ELF-1 (cell line): ENCODE measurements at places on chromosomes 3 and 15.

DNA sequence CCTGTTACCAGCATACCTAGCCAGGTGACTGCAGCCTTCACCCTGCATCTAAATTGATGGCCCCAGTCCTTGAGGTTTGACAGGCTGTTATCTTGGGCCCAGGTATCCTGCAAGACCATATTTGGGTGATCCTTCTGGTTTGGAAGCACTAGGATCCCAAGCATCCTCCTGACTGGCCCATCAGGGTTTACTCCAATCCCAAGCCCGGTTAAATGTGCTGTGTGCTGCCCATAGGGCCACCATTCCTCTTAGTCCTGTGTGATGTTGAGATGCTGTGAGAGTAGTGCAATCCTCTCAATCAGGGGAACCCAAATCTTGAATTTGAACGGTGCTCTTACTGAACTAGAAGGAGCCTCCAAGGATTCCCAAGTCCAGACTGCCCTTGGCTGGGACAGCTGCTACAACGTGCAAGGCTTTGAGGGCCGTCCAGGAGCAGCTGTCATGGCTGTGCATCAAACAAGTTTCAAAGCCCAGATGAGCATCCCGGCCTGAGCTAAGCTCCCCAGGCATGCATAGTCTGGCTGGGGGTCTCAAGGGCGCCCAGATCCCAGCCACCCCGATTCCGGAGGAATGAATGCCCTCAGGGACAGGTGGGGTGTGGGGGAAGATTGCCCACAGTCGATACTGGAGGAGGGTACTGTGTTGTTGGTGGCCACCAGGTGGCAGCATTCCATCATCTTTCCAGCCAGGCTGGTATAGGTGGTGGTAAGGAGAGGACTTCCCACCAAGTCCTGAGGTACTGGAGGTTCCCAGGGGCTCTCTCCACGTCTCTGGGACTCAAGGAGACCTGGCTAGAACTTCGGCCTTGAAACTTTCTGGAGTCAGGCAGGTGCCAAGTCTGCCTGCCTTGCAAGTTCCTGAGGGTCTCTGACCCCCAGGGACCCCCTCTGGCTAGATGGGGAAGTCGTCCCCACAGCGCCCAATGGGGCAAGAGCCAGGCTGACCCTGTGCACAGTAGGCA lies 32.6 kb downstream of the RBM5 start:
- DNase-seq: peak; percentile 84

DNA sequence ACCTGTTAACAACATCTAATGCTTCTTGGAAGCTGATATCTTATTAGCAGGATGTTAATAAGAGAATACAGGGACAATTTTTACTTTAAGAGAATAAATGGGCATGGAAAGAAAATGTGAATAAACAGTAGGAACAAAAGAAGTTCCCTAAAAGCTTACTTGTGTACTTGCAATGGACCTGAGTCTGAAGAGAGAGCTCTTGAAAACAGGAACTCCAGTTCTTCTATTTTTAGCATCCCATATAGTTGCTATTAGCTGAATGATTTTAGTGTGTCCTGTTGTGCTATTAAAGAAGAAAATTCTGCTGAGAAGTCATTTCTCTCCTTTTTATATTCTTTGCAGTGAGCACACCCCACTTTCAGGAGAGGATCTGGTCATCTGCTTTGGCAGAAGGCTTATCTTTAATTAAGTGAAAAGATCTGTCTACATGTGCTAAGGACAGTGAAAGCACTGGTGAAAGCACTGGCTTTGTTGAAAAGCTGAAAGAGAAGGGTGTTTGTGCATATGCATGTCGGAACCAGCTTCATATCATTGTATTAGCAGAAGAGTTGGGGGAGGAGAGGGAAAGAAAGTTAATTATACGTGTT lies 1.4 kb upstream of the ST3GAL6 start:
- DNase-seq: no peak

GRCh38 chr3:101195951-101196713 lies 124.2 kb downstream of the IMPG2 start:
- DNase-seq: no peak

DNA sequence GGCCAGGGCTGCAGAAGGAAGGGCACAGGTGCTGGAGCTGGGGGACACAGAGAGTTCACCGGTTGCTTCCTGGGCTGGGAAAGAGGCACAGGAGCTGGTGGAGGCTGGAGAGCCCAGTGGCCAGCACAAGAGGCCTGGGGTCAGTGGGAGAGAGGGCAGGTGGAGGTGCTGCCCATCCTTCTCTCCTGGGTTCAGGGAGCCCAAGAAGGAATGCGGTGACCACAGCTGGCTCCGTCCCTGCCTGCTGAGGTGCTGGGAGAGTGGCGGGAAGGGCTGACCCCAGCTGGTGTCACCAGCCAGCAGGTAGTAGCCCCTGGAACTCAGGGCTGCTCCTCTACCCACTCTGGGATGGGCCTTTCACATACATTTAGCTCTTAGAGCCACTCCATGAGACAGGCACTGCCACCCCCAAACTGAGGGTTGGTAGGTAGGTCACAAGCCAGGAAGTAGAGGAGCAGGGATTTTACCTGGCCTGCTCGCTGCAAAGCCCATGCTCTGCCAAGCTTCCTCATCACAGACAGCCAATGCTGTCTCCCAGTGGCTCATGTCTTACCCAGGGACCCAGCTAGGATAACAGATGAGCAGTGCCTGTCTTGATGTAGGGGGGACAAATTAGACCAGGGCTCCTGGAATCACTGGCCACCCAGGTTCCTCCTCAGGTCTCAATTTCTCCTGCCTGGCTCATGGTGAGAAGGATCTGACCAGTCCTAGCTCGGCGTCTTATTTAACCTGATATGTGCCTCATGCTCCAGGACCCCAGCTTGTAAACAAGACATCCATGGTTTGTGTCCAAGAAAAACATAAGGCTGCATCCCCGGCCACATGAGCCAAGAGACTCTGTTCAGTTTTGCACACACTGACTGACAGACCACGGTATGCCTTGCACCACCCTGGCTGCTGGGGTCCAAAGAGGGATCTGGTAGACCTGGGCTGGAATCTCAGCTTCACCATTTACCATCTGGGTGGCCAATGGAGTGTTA lies 119.2 kb downstream of the CORO2B start:
- no peak for DNase-seq

DNA sequence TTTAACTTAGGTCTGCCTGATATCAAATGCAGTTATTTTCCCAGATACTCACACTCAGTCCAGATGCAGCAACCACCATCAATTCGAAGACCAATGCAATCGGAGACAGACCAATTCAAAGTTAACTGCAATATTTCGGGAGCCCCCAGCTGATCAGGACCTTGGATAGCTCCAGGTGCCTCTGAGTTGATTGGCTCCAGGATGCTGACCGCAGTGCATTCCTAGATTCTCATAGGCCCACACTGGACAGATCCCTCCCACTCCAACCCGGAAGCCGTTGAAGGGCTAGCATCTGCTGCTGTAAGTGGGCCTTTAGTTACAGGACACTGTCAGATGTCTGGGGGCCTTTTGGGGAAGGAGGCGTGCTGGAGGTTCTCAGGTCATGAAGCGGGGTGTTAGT lies 89.5 kb upstream of the ATP2B2 start:
- DNase-seq: peak; percentile 85

GRCh38 chr3:134797741-134798451 lies 2.8 kb downstream of the EPHB1 start:
- DNase-seq: no peak

DNA sequence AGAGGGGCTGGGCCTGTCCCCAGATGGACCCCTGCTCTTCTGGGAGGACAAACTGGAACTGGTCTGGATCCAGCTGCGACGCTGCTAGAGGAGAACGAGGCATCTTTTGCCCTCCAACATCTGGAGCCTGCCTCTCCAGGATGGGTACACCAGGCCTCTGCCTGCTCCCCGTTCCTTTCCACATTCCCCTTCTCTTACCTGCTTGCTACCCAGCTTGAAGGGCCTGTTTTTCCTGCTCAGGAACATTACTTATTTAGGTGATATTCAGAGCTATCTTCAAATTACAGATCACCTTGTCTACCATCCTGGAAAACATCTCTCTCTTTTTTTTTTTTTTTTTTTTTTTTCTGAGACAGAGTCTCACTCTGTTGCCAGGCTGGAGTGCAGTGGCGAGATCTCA lies 64.0 kb downstream of the CHRD start:
- peak; percentile 22 for DNase-seq
